ENCODE measurements at places on chromosomes 4 and X.

DNA sequence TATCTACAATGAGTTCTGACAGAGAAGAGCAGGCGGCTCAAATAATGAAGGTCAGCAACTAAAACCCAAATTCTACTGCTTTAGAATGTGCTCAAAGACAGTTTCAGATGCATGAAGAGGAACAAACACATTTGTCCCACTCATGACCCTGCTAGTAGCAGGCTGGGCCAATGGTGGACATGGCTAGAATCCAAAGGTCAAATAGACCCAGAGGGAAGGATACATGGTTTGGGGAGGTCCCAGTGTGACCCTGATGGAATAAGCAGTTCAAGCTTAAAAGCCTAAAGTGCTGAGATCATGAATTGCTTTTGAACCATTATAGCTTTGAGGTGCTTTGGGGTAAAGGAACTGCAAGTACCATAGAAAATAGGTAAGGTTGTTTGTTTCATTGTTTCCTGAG is 450.7 kb downstream of the MID1IP1 start:
- DNase-seq = no peak

GRCh38 chrX:55484948-55485347 is 4.7 kb downstream of the USP51 start:
- DNase-seq = no peak

DNA sequence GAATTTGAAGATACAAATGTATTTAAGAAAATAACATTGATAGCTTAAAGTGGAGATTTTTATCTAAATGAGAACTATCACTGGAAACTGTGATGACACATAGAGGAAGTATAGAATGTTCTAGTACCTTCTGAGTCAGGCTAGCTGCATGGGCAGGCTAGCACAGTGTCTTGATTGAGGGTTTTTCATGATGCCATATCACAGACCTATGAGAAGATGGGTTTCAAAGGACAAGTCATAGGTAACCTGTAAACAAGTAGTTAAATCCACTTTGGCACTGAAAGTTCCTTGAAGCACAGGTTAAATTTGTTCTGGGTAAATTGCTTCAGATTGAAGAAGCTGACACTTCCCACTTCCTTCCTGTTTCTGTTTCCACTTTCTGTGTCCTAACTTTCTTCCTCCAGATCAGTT is 48.2 kb upstream of the CDKN2AIP start:
- no peak for DNase-seq

DNA sequence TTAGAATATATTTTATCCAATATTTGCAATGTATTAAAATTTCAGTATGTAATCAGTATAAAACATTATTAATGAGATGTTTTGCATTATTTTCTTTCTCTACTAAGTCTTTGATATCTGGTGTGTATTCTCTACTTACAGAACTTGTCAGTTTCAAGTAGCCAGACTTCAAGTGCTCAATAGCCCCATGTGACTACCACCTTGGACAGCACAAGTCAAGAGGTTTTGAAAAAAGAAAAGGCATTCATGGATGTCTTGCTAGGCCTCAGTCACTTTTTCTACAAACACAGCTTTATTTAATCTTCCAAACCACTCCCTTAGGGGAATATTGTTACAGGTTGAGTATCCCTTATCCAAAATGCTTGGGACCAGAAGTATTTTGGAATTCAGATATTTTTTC is 189.4 kb downstream of the QDPR start:
- DNase-seq = no peak

DNA sequence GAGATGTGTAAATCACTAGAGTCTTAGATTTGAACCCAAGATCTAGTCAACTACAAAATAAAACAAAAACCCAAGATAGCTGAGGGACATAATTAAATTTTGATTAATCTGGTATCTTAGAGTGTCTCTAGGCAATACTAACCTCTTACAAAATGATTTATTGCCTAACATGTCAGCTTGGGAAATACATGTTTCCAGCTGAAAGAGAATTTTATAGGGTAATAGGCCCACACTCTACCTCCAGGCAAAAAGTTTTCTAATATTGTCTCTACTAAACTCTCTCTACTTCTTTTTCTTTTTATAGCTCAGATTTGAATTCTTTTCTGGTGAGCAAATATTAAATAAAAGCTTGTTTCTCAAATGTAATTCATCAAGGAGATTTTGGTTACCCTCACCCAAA is 263.2 kb downstream of the IL15 start:
- no peak for DNase-seq

DNA sequence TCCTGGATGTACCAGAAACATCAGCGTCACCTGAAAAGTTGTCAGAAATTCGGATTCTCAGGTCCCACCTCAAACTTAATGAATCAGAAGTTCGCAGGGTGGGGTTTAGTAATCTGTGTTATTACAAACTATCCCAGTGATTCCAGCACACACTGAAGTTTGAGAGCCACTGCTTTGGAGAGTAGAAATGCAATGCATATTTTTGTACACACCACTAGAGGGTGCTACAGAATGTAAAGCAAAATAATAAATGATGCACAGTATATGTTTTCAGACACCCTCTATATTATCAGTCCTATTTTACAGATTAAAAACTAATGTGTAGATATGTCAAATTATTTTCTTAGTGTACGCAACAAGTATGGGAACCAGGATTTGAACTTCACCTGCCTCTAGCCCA is 2.4 kb upstream of the MORF4L2 start:
- DNase-seq = peak; percentile 62

- no peak for DNase-seq
These were observed 193.7 kb downstream of the RASL11B start for GRCh38 chr4:53055716-53056403.

DNA sequence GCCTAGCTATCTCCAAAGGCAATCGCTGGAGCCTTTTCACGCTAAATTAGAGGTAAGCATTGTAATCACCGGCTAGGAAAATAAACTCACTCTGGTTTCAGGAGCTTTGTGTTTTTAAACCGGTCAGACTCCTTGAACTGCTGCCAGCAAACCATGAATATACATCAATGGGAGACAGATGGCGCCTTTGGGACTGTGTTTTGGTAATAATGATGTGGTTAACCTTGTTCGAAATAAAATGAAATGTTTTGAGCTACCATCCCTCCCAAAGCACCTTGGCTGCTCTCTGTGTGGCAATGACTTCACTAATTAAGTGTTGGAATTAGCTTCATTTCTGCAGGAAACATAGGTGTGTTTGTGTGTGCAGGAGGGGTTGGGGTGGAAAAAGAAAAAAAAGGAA is 65.3 kb downstream of the CLNK start:
- peak; percentile 60 for DNase-seq

DNA sequence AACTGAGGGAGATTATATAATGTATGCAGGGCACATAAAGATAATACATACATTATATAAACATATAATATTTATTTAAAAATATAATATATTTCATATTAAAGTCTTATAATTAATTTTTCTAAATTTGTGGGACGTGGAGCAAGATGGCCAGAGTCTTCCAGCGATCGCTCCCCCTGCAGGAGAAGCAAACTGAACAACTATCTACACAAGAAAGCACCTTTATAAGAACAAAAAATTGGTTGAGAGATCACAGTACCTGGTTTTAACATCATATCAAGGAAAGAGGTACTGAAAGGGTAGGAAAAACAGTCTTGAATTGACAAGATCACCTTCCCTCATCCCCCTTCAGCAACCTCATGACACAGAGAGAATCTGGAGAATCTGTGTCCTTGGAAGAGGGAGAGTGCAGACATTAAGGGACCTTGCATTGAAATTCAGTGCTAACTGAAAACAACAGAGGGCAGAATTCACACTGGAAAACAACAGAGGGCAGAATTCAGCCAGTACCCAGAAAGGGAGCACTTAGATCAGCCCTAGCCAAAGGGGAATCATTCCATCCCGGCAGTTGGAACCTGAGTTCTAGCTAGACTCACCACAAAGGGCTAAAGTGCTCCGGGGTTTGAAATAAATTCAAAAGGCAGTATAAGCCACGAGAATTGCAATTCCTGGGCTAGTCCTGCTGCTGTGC is 262.5 kb upstream of the NDST3 start:
- no peak for DNase-seq

DNA sequence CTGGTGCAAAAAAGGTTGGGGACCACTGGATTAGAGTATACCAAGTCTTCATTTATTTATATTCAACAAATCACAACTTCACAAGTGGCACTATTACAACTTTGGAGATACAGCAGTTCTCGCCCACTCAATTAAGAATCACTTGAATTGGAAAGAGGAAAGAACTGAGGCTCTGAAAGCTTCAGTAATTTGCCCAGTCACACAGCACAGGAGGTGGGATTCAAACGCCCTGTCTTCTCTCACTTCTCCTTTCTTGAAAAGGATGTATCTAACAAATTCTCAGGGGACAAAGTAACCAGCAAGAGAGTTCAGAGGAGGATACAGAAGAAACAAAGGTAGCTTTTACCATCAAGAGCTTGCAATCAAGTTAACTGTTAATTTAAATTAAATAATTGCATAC is 12.4 kb downstream of the SMIM14 start:
- no peak for DNase-seq

DNA sequence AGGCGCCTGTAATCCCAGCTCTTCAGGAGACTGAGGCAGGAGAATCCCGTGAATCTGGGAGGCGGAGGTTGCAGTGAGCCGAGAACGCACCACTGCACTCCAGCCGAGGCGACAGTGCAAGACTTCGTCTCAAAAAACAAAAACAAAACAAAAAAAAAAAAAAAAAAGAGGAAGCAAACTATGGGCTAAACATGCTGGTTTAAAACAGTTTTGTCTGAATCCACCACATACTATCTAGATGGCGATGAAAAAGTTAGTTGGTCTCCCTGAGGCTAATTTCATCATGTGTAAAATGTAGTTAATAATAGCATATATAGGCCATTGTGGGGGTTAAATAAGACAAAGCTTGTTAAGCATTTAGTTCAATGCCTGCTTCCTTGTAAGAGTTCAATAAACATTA is 451.1 kb downstream of the RPA4 start:
- no peak for DNase-seq

GRCh38 chr4:144347121-144347520 is 206.6 kb upstream of the GYPA start:
- DNase-seq = peak; percentile 51

DNA sequence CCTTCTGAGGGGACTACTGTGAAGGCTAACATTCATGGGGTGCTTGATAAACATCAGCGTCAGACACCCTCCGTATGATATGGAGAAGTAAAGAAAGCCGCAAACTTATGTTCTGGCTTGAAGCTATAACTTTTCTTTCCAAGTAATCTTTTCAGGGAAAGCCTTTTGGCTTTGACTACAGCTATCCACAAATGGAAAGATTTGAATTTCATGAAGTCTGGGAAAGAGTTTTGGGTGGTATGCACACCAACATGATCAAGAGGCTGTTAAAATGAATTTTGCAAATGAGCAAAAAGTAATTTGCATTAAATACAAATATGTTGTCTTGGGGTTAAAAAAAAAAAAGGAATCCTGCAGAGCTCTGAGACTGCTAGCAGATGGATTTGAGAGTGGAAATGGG is 114.8 kb upstream of the LIMCH1 start:
- DNase-seq = no peak

DNA sequence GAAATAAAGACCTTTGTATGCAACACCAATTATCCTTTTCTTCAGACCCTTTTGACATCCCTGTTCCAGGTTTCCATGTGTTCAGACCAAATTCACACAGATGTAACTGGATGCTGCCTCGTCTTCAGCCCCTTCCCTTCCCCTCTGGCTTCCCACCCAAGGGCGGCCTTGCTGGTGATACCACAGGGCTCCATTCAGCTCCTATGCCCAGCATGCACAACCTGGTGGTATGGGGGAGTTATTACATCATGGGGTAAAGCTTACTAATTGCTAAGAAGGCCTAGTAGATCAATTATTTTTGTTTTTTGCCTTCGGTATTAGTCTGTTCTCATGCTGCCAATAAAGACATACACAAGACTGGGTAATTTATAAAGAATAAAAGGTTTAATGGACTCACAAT is 317.0 kb upstream of the CXXC4 start:
- no peak for DNase-seq

- DNase-seq = no peak
These were observed 35.2 kb downstream of the SLC10A7 start for GRCh38 chr4:146486565-146486964.

GRCh38 chr4:150743564-150744342 is 161.8 kb downstream of the MAB21L2 start:
- no peak for DNase-seq

DNA sequence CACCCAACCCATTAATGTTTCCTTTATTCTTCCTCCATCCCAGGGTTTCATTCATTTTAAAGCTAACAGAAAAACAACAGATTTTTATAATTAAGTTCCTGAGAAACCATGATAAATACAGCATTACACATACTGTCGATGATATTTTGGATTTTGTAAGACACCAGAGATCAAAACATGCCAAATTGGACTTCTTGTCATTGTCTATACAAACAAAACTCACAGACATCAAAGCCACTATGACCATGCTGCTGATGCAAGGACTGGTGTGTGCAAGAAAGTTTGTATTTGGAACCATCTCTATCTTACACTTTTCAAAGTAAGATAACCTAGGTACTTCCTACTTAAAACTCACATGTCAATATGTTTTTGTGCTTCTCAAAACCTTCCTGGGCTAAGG is 294.0 kb upstream of the UGT8 start:
- no peak for DNase-seq

DNA sequence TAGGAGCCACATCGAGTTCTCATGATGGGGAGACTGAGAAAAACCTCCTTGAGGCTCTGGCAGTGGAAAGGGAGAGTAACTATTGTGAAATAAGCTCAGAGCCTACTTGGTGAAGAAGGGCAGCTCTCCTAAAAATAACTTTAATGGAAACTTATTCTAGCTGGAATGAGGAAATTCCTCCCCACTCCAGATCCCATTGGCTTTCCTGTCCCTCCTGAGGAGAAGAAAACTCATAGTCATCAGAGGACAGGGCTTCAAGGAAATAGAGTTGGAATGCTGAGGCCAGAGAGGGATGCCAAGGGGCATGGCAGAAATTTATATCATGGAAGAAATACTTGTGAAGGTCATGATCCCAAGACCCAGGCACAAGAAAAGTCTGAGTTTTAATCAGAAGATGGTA is 70.7 kb upstream of the TAPT1 start:
- no peak for DNase-seq

DNA sequence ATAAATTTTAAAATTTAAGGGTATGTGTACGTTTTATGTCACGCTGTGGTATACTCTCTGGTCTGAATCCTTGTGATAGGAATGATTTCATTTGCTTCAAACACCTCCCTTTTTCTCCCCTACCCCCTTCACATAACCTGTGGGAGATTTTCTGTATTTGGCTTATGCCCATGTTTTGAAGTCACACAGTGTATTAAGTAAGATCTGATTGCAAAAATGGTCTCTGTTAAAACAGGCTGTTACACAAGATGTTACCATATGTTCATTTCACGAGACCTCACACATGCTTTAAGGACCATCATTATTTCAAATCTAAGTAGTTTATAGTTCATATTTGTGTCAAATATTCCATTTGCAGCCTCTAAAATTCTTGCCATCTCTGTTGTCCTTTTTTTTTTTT is 63.5 kb downstream of the TMEM131L start:
- no peak for DNase-seq

DNA sequence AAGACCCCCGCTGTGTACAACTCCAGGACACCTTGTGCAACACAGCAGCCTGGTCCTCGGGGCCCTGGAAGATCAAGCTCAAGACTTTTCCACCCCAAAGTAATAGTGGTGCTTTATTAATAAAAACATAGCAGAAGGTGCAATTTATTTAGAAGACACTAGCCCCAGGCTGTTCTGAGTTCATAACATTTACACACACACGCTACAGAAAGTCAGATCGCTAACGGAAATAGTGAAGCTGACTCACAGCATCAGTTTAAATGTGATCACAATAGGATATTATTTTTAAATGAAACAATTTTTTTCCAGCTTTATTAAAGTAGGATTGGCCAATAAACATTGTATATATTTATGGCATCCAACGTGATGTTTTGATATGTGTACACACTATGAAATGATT is 141.0 kb downstream of the STK32B start:
- DNase-seq = no peak
